Nasal cavity respiratory epithelium epithelial cell of viscerocranial mucosa (primary cell): ENCODE measurements at places on chromosomes 16 and 17. TPM values are rescaled to one million over a fixed set of nuclear protein-coding genes. Genes with fewer than 3 reads are reported as not detected.

Gene RSAD1
- 12.1 and 21.2 TPM in 2 replicates for total RNA-seq

Gene GPR142
- not detected in 2 replicates for total RNA-seq

Gene HOXB4
- total RNA-seq = under 0.01 TPM in 1 of 2 replicates, not detected in the other

Gene RUNDC1
- total RNA-seq = 11.6 and 15.3 TPM in 2 replicates

Gene BBS2
- 57.6 and 62.5 TPM in 2 replicates for total RNA-seq

Gene TMEM114
- not detected in 2 replicates for total RNA-seq

Gene GINS2
- 0.68 and 0.71 TPM in 2 replicates for total RNA-seq

Gene ITGAD
- not detected in 2 replicates for total RNA-seq

Gene MAF
- total RNA-seq = 3.8 and 25.4 TPM in 2 replicates

Gene CIAPIN1
- 60.6 and 81.7 TPM in 2 replicates for total RNA-seq

Gene SCGB1C2
- not detected in 2 replicates for total RNA-seq

Gene TMEM92
- 0.34 and 1.8 TPM in 2 replicates for total RNA-seq

Gene OR1A2
- total RNA-seq = not detected in 2 replicates

Gene CIBAR2
- not detected in 2 replicates for total RNA-seq

Gene ABI3
- 0.14 TPM in 1 of 2 replicates, not detected in the other for total RNA-seq

Gene GOT2
- total RNA-seq = 52.3 and 92.7 TPM in 2 replicates

Gene SYCE1L
- 0.14 and 0.34 TPM in 2 replicates for total RNA-seq

Gene LITAF
- total RNA-seq = 77.6 and 198 TPM in 2 replicates

Gene TUBB3
- total RNA-seq = 13.7 and 43.2 TPM in 2 replicates

Gene ACE
- total RNA-seq = under 0.01 and 0.36 TPM in 2 replicates

Gene PLEKHH3
- total RNA-seq = 16.4 and 31.0 TPM in 2 replicates

Gene HIGD1B
- not detected in 2 replicates for total RNA-seq

Gene PNMT
- total RNA-seq = not detected in 2 replicates

Gene SOST
- not detected in 2 replicates for total RNA-seq

Gene LGALS9
- total RNA-seq = 0.34 and 1.5 TPM in 2 replicates

Gene MMP15
- total RNA-seq = 11.3 and 29.3 TPM in 2 replicates

Gene RPGRIP1L
- total RNA-seq = 3.4 and 8.8 TPM in 2 replicates

Gene MT3
- not detected in 2 replicates for total RNA-seq

Gene RASL10B
- 0.57 and 0.68 TPM in 2 replicates for total RNA-seq

Gene MYCBPAP
- total RNA-seq = under 0.01 and 0.28 TPM in 2 replicates

Gene ZNF48
- total RNA-seq = 9.0 and 13.0 TPM in 2 replicates
